ENCODE measurements at places on chromosomes 16 and 17.
A peak's percentile ranks its signal among the peaks of the same experiment; 100 is the strongest.

DNA sequence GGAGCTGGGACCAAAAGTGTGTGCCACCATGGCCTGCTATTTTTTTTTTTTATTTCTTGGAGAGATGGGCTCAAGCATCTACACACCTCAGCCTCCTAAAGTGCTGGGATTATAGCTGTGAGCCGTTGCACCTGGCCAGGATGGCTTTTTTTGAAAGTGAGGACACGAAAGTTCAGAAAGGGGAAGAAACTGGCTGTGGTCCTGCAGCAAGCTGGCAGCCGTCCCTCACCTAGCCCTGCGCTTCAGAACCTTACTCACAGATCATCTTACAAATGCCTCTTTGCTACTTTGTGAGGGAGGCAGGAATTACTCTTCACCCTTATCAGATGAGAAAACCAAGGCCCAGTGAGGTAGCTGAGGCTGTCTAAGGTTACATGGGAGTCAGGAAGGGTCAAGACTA is 4.5 kb upstream of the PPY start:
- no peak for DNase-seq

- peak; percentile 17 for DNase-seq
Measured at GRCh38 chr16:56451753-56452689, 667 bp downstream of the OGFOD1 start.

DNA sequence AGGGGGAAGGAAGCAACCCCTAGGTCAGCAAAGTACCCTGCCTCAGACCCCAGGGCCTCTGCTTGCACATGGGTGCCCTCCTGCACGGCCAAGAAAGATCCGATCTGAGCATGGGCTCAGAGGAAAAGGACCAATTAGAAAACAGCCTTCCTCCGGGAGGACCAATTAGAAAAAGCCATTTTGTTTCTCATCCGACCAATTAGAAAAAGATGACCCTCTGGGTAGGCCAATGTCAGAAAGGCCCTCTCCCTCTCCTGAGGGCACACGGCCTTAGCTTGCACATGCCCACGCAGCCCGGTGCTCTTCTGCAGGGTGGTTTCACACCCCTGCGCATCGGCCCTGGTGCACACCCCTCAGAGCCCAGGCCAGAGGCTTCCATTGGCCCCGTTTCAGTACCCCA is 5.1 kb upstream of the CISD3 start:
- no peak for DNase-seq

DNA sequence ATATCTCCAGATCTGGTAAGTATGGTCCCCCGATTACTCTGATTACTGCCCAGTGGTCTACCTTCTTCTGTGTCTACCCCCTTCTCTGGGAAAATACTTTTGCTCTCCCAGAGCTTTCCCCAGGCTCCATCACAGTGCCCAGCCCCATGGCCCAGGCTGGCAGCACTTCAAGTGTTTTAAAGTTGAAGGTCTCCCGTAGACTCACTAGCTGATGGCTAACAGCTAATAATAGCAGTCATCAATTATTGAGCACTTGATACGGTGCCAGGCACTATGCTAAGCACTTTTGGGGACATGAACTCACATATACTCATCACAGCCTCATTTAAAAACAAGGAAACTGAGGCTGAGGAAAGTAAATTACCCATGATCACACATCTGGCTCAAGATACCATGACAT is 33.4 kb downstream of the DCUN1D3 start:
- no peak for DNase-seq

DNA sequence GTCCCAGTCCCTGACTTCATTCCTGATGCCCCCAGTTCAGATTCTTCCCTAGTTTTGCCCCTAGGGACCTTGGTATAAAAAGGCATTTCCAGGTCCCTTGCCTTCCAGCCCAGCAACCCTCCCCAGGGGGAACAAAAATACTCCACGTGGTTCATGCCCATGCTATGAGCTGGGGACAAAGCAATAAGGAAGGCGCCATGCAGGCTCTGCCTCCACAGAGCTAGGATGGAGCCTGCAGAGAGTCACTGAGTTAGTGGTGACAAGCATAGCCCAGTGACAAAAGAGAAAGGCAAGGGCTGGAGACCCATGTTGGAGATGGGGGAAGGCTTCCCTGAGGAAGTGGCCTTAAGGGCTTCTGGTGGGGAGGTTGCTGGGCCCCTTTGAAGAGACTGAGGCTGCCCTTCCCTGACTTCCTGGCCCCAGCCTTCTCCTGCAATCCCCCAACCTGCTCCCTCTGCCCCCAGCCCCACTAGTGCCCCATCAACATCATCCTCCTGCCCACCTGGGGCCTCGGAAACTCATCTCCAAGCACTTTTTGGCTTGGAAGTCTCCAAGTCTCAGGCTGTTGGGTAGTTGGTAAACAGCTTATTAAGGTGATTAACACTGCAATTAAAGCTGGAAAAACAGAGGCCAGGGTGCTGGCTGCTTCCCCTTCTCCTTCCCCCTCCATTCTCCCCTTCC is 9.6 kb downstream of the DLX3 start:
- no peak for DNase-seq

GRCh38 chr16:28475221-28475620 is 3.1 kb upstream of the NPIPB7 start:
- no peak for DNase-seq

- no peak for DNase-seq
Measured at GRCh38 chr16:65622151-65622550, 500.3 kb upstream of the CDH11 start.

DNA sequence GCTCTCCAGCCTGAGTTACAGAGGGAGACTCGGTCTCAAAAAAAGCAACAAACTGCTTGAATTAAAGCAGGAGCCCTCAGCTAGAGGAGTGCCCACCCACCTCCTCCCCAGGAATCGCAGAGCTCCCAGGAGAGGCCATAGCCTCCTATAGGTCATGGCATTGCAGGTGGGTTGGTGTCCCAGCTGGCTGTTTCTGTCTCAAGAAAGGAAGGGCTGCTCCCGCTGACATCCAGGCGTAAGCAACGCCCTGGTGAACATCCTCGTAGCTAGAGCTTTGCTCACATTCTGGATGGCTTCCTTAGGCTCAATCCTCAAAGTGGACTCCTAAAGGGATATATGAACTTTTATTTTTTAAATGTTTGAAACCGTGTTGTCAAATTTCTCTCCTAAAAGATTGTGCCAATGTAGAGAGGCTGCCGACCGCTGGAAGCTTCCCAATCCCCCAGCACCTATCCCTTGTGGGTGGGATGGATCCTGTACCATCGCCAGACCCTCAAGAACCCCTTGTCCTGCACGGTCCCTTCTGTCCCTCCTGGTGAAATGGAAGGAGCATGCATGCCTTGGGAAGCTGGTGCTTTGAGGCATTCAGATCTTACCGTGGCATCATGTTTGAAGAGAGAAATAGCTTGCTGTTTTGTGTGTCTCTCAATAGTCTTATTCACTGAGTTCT is 5.9 kb downstream of the NLRC5 start:
- DNase-seq: no peak

- no peak for DNase-seq
Measured at GRCh38 chr16:80380514-80380913, 160.3 kb upstream of the DYNLRB2 start.

GRCh38 chr17:7111784-7112509 is 2.7 kb downstream of the ASGR2 start:
- DNase-seq: no peak

- DNase-seq: no peak
Measured at GRCh38 chr17:60599220-60599619, 773 bp upstream of the PPM1D start.

DNA sequence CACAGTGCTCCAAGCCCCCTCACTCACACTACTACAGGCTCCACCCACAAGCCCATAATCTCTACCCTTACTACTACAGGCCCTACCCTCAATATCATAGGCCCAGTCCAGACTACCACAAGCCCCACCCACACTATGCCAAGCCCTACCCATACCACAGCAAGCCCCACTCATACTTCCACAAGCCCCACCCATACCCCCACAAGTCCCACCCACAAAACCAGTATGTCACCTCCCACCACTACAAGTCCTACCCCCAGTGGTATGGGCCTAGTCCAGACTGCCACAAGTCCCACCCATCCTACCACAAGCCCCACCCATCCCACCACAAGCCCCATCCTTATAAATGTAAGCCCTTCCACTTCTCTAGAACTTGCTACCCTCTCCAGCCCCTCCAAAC is 13.8 kb downstream of the RIPOR1 start:
- DNase-seq: no peak

DNA sequence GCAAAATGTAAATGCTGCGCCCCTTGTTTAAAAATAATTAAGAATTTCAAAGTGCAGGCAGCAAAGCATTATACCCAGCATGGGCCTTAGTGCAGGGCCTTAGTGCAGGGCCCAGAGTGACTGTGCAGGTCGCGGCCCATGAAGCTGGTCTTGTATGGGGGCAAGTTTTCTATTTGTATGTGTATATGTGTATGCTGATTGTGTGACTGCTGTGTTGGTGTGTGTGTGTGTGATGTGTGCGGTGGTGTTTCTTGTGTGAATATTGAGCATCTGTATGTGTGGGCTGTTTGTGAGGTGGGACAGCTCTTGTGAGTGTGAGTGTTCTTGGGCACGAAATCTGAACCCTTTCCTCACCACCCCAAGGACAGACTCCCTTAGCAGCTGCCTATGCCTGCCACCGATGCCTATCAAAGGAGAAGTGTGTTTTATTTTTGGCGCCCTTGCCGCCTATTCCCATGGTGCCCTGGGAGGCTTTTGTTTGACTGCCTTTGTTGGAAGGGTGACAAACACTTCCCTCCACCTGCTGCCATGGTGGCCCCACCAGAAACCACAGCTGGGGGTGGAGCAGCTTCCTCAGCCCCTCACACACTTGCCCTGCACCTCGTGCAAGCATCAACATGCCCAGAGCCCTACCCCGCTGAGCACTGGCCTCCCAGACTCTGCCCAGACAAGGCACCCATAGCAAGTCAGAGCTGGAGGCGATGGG is 18.0 kb downstream of the CCR7 start:
- DNase-seq: no peak

- no peak for DNase-seq
Measured at GRCh38 chr16:1332618-1333148, 762 bp upstream of the BAIAP3 start.

DNA sequence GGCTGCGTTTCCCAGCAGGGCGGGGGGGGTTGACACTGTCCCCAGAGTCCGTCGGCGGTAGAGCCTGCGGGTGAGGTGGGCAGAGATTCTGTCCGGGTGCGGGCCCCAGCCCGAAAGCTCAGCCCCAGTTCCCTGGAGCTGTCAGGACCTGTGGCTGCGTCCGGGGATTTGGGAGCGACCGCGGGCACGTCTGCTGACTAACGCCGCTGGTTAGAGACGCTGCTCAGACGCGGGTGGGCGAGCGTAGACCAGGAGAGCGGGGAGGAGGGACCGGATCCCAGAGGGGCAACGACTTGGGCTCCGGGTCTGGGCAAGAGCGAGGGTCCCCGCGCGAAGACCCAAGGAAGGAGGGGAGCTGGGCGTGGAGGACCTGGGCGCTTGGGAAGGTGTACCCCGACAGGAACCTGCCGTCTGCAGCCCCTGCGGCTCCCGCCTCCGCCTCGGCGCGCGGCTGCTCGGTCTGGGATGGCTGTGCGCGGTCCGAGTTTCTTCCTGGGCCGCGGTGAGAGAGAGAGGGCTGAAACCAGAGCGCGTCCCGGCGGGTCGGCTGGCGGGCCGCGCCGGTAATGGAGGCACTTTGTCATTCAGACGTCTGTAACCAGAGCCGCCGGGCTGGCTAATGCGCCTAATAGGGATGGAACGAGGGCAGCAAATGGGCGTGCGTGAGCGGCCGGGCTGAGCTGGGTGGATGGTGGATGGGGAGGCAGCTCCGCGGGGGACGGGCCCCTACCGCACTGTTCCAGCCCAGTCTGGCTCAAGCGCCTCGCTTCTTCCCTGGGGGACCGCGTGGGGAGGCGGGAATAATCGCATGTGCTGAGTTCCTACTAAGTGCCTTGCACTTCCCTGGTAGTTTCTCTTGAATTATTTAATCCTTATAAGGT is 2.3 kb downstream of the NGFR start:
- no peak for DNase-seq

- DNase-seq: no peak
Measured at GRCh38 chr17:8696906-8697305, 47.7 kb downstream of the CCDC42 start.

DNA sequence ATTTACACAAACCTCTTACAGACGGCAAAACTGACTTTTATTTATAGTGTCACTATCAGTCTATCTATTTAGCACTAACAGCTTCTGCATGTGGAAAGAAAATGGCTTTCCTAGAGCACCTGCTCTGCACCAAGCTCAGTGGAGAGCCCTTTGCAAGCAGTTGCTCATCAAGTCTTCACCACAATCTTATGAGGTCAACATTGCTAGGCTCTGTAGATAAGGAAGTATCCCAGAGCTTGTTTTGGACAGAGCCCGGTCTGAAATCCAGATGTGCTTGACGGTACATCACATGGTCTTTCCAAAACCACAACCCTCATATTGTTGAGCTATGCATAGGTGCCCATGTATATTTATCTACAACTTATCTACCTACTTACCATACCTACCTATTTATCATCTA is 572.7 kb upstream of the CDH5 start:
- DNase-seq: no peak

DNA sequence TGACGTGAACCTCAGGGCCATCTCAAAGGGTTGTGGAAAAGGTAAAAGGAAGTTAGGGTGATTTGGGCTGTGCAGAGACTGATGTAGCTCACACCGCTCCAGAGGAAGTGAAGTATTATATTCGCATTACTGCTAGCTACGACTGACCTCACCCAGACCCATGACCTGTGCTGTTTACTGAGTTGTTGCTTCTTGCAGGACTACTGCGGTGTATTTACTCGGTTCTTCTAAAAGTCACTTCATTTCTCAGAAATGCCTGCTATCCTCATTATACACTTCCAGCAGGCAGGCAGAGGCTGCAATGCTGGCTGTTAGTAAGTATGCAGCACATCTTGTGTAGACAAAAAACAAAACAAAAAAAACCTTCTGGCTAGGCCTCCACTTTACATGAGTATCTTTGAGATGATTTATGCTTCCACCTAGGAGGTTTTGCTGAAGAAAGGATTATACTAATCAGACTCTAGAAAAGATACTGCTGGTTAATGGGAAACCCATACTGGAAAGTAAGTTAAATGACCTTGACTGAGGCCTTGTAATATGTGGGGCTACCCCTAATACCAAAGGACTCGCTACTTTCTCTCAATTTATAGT is 76.0 kb downstream of the CREBBP start:
- DNase-seq: no peak

DNA sequence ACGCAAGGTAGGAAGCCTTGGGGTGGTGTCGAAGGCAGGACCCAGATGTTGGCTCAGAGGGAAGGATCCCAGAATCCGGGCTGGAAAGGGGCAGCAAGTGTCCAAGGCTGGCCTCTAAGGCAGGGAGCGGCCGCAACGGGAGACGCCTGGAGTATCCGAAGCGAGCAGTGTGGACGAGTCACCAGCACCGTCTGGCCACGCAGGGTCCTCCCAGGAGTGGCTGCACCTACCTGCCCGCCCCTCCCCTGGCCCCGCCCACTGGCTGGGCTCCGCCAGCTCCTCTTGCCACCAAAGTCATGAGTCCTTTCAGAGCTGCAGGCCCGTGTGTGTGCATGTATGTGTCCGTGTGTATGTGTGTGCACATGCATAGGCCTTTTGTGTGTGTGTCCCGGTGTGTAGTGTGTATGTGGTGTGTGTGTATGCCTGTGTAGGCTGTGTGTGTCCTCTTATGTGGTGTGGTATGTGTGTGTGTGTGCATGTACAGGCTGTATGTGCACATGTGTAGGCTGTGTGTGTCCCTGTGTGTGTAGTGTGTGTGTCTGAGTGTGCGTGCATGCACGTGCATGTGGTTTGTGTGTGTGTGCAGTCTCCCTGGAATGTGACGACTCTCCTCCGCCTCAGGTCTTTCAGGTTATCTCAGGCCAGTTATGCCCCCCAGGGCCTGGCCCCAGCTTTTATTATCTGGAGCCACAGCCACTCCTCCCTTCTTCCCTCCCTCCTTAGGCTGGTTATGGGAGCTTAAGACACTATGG is at the start of gene PRSS8:
PRSS8 (minus strand) TSS at position 193 of the 752 bp plus-strand sequence. CDS start 229 bp downstream, outside the sequence.
- no peak for DNase-seq

All from foreskin melanocyte (primary cell).